Thoracic aorta (tissue), 2 donors: ENCODE measurements at places on chromosomes 2 and 18. TPM values are rescaled to one million over a fixed set of nuclear protein-coding genes. Genes with fewer than 3 reads are reported as not detected.

- DNase-seq, result no peak
Observed at GRCh38 chr2:224569654-224570053, 15.5 kb downstream of the CUL3 start.

The RBM44 gene
- 1.6 TPM for total RNA-seq

GRCh38 chr18:37956902-37957301 lies 391.3 kb upstream of the CELF4 start:
- no peak for DNase-seq

DNA sequence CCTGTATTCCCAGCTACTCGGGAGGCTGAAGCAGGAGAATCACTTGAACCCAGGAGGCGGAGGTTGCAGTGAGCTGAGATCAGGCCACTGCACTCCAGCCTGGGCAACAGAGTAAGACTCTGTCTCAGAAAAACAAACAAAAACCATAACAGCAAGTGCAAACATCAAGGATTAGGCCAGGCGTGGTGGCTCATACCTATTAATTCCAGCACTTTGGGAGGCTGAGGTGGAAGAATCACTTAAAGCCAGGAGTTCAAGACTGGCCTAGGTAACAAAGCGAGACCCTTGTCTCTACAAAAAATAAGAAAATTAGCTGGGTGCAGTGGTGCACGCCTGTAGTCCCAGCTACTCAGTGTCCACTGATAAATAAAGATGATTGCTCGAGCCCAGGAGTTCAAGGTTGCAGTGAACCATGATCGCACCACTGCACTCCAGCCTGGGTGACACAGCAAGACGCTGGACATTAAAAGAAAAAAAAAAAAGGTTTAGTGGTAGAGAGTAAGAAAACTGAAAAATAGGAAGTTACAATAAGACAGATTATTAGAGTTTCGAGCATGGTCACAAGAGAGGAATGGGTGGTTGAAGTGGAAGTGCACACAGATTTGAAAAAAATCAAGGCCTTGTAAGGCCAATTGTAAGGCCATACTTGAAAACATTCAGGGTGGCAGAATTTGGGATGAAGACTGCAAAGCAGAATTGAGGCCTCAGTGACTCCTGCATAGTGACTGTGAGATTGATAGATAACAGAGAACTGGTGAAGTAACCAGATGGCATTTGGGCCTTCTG lies 6.4 kb upstream of the KCMF1 start:
- no peak for DNase-seq

The CCDC102B gene
- 24.6 TPM for total RNA-seq

- peak; percentile 21 for DNase-seq
Observed at GRCh38 chr18:23257686-23258565, 122.6 kb downstream of the CABLES1 start.

DNA sequence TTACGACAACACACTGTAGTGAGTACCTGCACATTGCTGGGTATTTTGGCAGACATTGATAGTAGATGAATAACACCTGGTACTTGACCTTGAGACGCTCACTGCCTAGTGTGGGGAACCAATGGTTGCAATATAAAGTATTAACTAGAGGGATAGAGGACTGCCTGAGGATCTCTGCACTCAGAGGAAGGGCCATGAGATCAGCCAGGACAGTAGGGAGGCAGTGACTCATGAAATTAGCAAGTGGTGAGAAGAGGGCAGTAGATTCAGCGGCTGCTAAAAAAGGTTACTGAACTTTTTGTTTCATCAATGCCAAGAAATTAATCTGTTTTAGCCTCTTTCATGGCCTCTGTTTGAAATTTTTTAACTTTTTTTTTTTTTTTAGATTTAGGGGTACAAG lies 250.8 kb upstream of the TCF4 start:
- DNase-seq, result no peak

The INPP5D gene
- 49.7 TPM for total RNA-seq

DNA sequence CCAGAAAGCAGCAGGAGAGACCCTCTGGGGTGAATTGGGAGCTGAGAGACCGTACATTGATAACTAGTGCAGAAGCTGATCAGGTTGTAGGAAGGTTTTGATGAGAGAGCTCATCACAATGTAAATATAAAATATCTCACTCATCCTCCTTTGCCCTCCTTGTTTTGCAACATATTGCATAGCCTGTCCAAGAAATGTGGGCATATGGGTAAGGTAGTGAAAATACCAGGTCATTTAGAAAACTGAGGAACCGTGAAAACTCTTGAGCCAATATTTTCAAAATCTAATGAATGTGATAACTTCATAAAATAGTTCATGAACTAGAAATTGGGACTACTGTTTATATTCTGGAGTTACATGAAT lies 31.4 kb downstream of the C18orf54 start:
- no peak for DNase-seq

- no peak for DNase-seq
Observed at GRCh38 chr2:201955231-201955630, 78.4 kb upstream of the FZD7 start.

DNA sequence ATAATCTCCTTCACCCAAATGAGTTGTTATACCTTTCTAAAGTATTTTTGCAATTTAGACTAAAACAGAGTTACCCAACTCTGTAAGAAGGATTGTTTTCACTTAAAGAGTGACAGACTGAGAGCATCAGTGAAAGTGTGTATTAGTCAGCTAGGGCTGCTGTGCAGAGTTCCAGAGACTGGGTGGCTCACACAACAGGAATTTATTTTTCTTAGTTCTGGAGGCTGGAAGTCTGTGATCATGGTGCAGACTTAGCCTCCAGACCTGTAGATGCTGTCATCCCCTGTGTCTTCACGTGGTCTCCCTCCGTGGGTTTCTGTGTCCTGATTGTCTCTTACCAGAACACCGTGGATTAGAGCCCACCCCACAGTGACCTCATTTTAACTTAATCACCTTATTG lies 40.0 kb downstream of the BCL2L11 start:
- DNase-seq, result no peak

The MZT2B gene
- 96.3 TPM for total RNA-seq

DNA sequence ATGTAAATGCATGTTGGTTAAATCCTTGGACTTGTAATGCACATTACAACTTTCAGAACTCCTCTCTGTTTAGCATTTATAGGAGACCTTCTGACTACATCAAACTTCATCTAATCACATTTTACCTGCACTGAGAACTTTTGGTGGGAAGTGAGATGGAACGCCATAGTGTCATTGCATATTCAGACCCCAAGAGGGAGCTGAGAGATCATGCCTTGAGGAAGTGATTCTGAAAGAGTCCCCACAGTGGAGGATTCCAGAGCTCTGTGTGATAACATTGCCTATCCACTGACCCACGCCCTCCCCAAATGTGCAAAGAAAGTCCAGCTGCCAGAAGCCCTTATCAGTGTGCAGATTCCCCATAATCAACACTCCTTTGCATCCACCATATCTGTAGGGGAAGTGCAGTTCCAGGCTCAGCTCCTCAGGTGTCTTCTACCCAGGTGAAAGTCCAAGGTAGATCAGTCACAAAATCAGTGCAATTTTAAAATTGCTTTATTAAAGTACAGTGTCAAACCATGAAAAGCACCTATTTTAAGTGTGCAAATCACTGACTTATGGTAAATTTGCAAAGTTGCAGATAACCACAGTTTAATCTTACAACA lies 212.4 kb downstream of the RPIA start:
- DNase-seq, result no peak

The TUBA3E gene
- not detected for total RNA-seq

DNA sequence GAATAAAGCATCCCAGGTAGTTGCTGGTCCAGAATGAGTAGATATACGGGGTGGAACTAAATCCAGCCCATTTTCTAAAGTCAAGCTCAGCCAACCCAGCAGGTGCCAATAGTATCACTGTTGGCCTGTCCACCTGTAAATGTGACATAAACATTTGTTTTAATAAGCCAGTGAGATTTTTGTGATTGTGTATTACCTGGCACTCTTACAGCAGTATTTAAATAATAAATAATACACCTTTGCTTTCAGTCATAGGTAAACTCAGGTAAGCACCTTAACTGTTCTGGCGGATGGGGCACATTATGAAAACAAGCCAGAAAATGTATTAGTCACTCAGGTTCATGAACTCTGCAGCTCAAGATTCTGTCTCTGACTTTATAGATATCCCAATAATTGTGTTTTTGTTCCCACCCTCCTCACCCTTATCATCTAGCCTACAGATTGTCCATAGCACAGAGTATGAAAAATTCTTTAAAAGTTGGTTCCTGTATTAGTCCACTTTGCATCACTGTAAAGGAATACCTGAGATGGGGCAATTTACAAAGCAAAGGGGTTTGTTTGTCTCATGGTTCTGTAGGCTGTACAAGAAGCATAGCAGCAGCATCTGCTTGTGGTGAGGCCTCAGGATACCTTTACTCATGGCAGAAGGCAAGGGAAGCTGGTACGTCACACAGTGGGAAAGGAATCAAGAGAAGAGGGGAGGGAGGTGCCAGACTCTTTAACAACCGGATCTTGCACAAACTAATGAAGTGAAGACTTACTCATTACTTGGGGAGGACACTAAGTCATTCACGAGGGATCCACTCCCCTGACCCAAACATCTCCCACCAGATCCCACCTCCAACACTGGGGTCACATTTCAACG lies 73.0 kb upstream of the CYRIA start:
- no peak for DNase-seq

- no peak for DNase-seq
Observed at GRCh38 chr2:73202156-73203054, at the start of gene NOTO. NOTO (plus strand) TSS chr2:73202574; CDS start chr2:73202667, 93 bp downstream.

GRCh38 chr2:134009440-134009839 lies 244.4 kb upstream of the MGAT5 start:
- no peak for DNase-seq

DNA sequence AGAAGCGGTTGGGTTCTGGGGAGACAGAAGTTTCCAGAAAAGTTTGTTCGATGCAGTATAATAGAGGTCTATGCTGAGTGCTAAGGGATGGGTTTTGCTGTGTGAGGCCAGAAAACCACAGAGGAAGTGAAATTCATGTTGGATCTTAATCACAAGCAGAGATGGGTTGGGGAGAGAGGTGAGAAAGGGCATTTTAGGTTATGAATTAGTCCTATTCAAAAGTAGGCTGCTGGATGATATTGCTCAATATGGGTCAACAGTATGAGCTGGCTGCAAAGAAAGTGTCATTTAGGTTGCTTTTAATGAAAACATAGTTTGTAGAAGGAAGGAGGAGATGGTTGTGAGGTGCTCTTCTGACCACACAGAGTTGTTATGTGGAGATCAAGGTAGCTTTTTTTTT lies 118.8 kb upstream of the LHCGR start:
- DNase-seq, result no peak

DNA sequence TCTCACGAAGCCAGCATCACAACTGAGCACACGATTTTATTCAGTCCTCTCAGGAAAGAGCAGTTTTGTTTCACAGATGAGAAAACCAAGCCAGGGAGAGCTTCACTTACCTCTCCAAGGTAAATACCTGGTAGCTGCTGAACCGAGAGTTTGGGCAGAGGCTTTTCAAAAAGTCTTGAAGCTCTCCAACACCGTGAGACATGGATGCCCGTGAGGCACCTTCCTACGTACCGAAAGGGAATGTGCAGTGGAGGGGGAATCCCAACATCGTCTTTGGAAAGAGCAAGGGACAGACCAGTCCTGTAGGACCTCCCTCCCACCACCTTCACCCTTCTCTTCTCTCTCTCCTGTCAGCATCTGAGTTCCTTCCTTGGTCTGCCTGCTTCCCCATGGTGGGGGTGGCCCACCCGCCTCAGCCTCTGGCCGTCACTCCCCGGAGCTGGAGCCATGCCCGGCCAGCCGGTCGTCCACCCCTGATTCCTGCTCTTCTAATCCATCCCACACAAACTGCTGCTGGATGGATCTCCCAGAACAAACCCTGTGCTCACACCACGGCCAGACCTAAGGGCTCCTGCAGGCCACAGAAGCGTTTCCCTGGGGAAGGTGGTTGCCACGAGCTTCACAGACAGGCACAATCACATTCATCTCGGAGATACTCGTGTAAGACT lies 97.3 kb upstream of the SNTG2 start:
- no peak for DNase-seq

The FN1 gene
- 6,415 TPM for total RNA-seq

DNA sequence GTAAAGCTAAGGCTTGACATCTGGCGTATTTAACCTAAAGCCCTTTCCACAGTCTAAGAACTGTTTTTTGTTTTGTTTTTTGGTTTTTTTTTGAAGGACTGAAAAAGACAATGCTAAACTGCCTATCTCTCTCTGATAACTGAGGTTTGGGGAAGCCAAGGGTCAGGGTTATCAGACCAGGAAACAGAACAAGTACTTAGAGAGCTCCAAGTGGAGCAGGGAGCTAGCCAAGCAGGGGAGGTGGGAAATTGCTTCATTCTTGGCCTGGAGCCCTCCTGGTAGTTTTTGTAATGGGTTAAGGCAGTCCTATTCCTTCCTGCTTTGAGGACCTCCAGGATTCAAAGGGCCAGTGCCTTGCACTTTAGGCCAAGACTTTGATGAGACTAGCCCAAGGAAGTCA lies 154.3 kb upstream of the LTBP1 start:
- no peak for DNase-seq

DNA sequence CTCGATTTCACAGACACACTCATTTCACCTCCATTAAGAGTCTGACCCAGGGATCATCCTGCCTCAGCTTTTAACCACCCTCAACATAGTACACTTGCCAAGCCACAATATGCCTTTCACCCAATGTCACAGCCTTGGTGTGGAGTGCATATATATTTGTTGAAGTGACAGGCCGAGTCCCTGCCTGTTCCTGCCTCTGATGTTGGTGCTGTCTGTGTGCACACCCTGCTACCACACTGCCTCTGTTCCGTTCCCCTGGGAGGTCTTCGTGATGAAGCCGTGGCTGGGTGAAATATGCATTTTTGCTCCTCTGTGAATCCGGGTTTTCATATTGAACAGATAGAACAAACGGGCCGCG lies 90.3 kb downstream of the RNF144A start:
- DNase-seq, result no peak

DNA sequence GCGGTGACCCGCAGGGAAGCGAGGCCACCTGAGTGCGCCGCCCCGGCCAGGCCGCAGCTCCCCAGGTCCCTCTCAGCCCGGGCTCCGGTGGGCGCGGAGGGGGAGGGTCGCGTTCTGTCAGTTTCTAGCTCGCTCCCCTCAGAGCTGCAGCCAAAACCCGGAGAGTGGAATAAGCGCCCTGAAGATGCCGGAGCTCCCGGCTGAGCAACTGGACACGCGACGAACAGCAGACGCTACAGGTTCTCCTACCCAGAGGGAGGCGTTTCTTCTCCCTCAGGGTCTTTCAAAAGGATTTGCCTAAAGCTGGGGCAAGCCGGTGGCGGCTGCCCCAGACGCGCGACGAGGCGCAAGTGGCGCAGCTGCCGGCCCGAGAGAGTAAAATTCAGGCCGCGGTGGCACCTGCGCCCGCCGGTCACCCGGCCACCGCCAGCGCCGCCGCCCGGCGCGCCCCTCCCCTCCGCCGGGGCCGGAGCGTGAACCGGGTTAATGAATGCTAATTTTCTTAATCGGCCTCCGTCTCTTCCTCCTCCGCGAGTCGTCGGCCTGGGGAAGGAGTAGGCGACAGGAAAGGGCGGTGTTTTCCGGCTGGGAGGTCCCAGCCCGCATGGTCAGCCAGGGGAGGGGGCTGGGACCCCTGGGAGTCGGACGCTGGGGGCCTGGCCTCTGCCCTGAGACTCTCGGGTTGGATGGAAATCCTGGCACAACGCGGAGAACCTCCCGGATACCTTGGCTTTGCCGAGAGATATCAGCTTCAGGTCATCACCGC lies 845 bp upstream of the CDC42EP3 start:
- DNase-seq, result no peak

- DNase-seq, result no peak
Observed at GRCh38 chr18:39774957-39775598, 2180.0 kb upstream of the PIK3C3 start.

GRCh38 chr2:11409572-11409959 lies 56.4 kb downstream of the E2F6 start:
- no peak for DNase-seq
